ENCODE measurements at places on chromosomes 5 and 9. TPM values are rescaled to one million over a fixed set of nuclear protein-coding genes. Genes with fewer than 3 reads are reported as not detected.

SLC25A2 gene
- 0.22 TPM for total RNA-seq

- DNase-seq, result no peak
These were observed 339.8 kb upstream of the RGMB start for GRCh38 chr5:98433673-98434072.

ANKRD55 gene
- not detected for total RNA-seq

GRCh38 chr5:33969572-33970452 is 14.7 kb downstream of the SLC45A2 start:
- peak; percentile 64 for DNase-seq

- no peak for DNase-seq
These were observed 128.5 kb upstream of the CPEB4 start for GRCh38 chr5:173759691-173760090.

DNA sequence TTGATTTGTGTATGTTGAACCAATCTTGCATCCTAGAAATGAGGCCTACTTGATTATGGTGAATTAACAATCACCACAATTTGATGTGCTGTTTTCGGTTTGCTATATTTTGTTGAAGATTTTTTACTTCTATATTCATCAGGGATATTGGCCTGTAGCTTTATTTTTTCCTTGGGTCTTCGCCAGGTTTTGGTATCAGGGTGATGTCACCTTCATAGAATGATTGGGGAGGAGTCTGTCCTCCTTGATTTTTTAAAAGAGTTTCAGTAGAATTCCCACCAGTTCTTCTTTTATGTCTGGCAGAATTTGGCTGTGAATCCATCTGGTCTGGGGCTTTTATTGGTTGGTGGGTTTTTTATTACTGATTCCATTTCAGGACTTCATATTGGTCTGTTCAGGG is 115.2 kb downstream of the CPLANE1 start:
- DNase-seq, result no peak

- DNase-seq, result no peak
These were observed 1.5 kb downstream of the RORB start for GRCh38 chr9:74498621-74499095.

- DNase-seq, result no peak
These were observed 420.9 kb downstream of the IRX2 start for GRCh38 chr5:2330325-2331130.

STX17 gene
- total RNA-seq, result 34.4 TPM

GRCh38 chr9:30584559-30584958 is 1799.9 kb upstream of the ACO1 start:
- DNase-seq, result no peak

GRCh38 chr5:156691572-156691971 is 158.5 kb upstream of the PPP1R2B start:
- DNase-seq, result no peak

DNA sequence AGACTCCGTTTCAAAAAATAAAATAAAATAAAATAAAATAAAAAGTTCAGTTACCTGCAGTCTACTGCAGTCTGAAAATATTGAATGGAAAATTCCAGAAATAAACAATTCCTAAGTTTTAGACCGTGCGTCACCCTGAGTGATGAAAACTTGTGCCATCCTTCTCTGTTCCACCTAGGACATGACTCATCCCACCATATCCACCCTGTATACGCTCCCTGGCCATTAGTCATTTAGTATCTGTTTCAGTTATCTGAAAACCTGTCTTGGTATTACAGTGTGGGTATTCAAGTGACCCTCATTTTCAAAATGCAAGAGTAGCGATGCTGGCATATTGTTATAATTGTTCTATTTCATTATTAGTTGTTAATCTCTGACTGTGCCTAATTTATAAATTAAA is 51.8 kb upstream of the TEX48 start:
- DNase-seq, result no peak

GRCh38 chr9:98805506-98806272 is 1.8 kb upstream of the GALNT12 start:
- DNase-seq, result no peak

GRCh38 chr5:149586708-149587318 is 5.5 kb downstream of the ARHGEF37 start:
- DNase-seq, result no peak
